ENCODE measurements at places on chromosomes 11 and 22.

- DNase-seq = no peak
These were observed 35.9 kb downstream of the MMP27 start for GRCh38 chr11:102669664-102670063.

- no peak for DNase-seq
These were observed 631 bp upstream of the NPTXR start for GRCh38 chr22:38844315-38845003.

GRCh38 chr22:24091551-24092420 lies 80.7 kb downstream of the CABIN1 start:
- DNase-seq = no peak

DNA sequence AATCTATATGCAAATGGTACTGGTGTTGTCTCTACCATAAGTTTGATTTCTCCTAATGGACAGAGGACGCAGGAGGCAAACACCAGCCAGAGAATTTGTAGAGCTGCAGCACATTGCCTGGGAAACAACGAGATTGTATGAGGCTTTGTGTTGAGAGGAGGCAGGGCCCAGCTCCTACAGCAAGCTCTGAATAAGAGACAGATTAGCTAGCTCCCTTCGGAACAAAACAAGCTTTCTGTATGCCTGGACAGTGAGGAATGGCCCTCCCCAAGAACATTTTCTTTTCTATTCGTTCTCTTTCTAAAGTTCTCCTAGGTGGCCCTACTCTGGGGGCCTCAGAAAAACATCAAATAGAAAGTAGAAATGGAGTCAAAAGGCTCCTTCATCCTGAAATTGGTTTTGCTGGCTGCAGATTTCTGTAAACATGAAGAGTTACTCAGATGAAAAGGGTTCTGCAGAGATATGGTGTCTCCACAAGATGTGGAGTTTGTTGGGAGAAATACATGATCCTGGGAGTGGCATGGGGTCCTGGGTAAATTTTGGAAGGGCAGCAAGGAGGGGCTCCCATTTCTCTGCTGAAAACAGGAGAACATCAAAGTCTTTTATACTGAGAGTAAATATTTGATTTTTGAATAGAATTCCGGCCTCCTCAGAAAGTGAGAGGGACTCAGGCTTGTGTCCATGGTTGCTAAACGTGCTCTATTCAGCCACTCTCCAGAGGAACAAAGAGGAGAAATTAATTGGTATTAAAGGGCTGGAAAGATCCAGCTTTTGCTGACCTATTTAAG lies 6.8 kb upstream of the HEPACAM start:
- no peak for DNase-seq

DNA sequence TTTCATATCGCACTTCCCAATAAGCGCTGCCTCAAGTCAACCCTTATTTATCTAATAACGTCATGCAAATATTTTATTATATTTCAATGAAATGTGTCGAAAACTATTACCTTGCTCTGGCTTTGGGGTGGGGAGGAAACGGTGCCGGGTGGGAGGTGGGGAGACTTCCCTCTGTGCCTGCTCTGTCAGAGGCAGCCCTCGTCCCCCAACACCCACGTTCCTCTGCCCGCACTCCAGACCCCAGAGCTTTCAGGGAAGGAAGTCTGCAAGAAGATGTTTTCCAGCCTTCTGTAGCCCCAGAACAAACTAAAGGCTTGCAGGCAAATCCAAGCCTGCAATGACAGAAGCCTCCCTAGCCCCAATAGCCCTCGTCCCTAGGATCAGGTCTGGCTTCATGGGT lies 235.7 kb downstream of the BUD13 start:
- DNase-seq = no peak

- no peak for DNase-seq
These were observed 53.1 kb downstream of the GALNT18 start for GRCh38 chr11:11568651-11569229.

Data from NCI-H1694 treated with DMSO at 0.1 percent for 48 hours (cell line).